Smooth muscle cell of trachea (primary cell): ENCODE measurements at places on chromosomes 11 and 22. TPM values are rescaled to one million over a fixed set of nuclear protein-coding genes. Genes with fewer than 3 reads are reported as not detected.

TMEM134 gene
- 25.5 and 36.7 TPM in 2 replicates for total RNA-seq

FAM111B gene
- total RNA-seq = 0.17 and 8.7 TPM in 2 replicates

OR2AG2 gene
- 0.15 and 0.33 TPM in 2 replicates for total RNA-seq

CD3D gene
- total RNA-seq = not detected in 2 replicates

GDPD4 gene
- 0.17 TPM in 1 of 2 replicates, not detected in the other for total RNA-seq

SLC3A2 gene
- 172 and 241 TPM in 2 replicates for total RNA-seq

OTOG gene
- total RNA-seq = not detected in 2 replicates

TRMT2A gene
- total RNA-seq = 35.2 and 56.6 TPM in 2 replicates

OR51F2 gene
- not detected in 2 replicates for total RNA-seq

STIM1 gene
- total RNA-seq = 31.0 and 44.7 TPM in 2 replicates

GRIK4 gene
- total RNA-seq = 0.15 and 0.99 TPM in 2 replicates

HSCB gene
- 13.4 and 28.8 TPM in 2 replicates for total RNA-seq

APOL4 gene
- total RNA-seq = 1.3 and 3.9 TPM in 2 replicates

SYT13 gene
- not detected in 2 replicates for total RNA-seq

ATM gene
- total RNA-seq = 108 TPM in 2 replicates

HPS5 gene
- total RNA-seq = 39.0 and 39.7 TPM in 2 replicates

MPPED2 gene
- 0.33 and 0.44 TPM in 2 replicates for total RNA-seq

MMP7 gene
- not detected in 2 replicates for total RNA-seq

HEPACAM gene
- total RNA-seq = not detected in 2 replicates

CCDC73 gene
- total RNA-seq = not detected in 2 replicates

ZNF70 gene
- total RNA-seq = 3.2 and 4.3 TPM in 2 replicates

PIWIL4 gene
- total RNA-seq = 4.1 and 4.5 TPM in 2 replicates

DDI1 gene
- not detected in 2 replicates for total RNA-seq

GGT5 gene
- total RNA-seq = 1.2 and 2.2 TPM in 2 replicates

SYT9 gene
- not detected in 2 replicates for total RNA-seq

PRRG4 gene
- under 0.01 and 0.15 TPM in 2 replicates for total RNA-seq

DNAJC4 gene
- total RNA-seq = 8.0 and 18.2 TPM in 2 replicates

MDK gene
- total RNA-seq = 35.8 and 44.5 TPM in 2 replicates

TMEM45B gene
- not detected in 2 replicates for total RNA-seq

PKDREJ gene
- under 0.01 TPM in 1 of 2 replicates, not detected in the other for total RNA-seq

SCGB1D2 gene
- not detected in 2 replicates for total RNA-seq

ALKBH3 gene
- 32.1 and 39.4 TPM in 2 replicates for total RNA-seq

CCDC90B gene
- 58.7 and 76.1 TPM in 2 replicates for total RNA-seq

UPB1 gene
- not detected in 2 replicates for total RNA-seq

GNAZ gene
- 0.87 and 1.2 TPM in 2 replicates for total RNA-seq

TENM4 gene
- total RNA-seq = 109 and 143 TPM in 2 replicates

USH1C gene
- total RNA-seq = not detected in 2 replicates

OR51E2 gene
- total RNA-seq = not detected in 2 replicates

IL17REL gene
- total RNA-seq = under 0.01 TPM in 2 replicates

SLC37A2 gene
- 1.5 and 2.0 TPM in 2 replicates for total RNA-seq

NCAM1 gene
- total RNA-seq = 0.15 TPM in 1 of 2 replicates, not detected in the other

OR9Q2 gene
- total RNA-seq = not detected in 2 replicates

CARD18 gene
- total RNA-seq = not detected in 2 replicates

CNGA4 gene
- total RNA-seq = 0.33 TPM in 1 of 2 replicates, not detected in the other

OR10A2 gene
- not detected in 2 replicates for total RNA-seq

SNX32 gene
- 1.2 and 3.1 TPM in 2 replicates for total RNA-seq

GAS2 gene
- 0.17 and 1.3 TPM in 2 replicates for total RNA-seq

SCUBE2 gene
- 1.5 and 2.2 TPM in 2 replicates for total RNA-seq

TUB gene
- 4.5 and 22.2 TPM in 2 replicates for total RNA-seq

RASSF10 gene
- total RNA-seq = not detected in 2 replicates

MUC2 gene
- not detected in 2 replicates for total RNA-seq

EHF gene
- total RNA-seq = 0.15 and 0.33 TPM in 2 replicates

LINC01488 gene
- total RNA-seq = not detected in 2 replicates

UBE2L6 gene
- 43.3 and 106 TPM in 2 replicates for total RNA-seq

FZD4 gene
- total RNA-seq = 37.4 and 45.2 TPM in 2 replicates

SMIM35 gene
- total RNA-seq = not detected in 2 replicates
